Nucleus accumbens (tissue), 56 donors: ENCODE measurements at places on chromosomes 4 and X.

DNA sequence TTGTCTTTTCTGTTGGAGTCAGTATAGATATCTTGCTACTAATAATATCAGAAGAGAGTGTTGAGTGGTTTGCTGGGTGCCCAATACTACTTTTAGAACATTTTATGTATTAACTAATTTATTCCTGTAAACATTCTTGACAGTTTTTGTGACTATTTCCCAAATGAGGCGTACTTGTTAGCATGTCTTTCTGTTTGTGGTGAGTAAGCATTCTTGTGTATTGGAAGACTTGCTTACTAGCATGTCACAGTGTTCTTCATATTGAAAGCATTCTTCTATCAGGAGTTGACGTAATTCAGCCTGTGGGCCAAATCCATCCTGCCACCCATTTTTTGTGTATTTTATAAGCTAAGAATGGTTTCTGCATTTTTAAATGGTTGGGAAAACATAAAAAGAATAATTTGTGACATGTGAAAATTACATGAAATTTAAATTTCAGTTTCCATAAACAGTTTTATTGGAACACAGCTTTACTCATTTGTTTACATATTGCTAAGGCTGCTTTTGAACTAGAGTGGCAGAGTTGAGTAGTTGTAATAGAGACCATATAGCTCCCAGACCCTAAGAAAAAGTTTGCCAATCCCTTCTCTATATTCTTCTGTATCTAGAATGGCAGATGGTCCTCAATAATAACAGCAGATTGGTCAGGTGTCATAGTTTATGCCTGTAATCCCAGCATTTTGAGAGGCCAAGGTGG lies 20.4 kb downstream of the REPS2 start:
- no peak for DNase-seq

DNA sequence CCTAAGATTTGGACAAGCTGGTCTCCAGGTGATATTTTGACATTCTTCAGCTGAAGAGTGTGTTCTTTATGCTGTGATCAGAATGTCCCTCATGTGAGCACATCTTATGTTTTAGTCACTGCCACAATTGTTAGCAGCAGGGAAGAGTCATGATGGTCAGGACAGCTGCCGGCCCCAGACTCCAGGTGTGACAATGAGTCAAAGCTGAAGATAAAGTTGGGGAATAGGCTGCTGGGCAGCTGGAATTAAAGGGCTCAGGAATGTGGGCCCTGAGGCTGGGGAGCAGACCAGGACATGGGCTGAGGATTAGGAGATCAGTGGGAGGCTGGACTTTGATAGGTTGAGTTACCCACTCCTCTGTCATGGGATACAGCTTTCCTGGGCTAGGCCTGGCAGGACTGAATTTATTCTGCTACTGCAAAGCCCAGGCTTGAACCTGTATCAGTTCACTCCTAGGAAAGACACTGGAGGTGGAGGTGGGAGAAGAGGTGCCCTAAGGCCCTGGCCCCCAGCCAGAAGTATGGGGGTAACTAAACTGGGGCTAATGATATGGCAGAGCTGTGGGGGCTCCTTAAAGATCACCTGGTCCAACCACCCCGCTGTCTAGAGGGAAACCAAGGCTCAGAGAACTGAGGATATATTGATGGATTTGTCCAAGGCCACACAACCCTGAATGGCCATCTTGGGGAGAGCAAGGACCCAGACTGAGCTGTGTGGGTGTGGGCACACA lies 119.5 kb downstream of the PJA1 start:
- no peak for DNase-seq

GRCh38 chr4:107993969-107994368 lies 4.3 kb downstream of the HADH start:
- DNase-seq: no peak

GRCh38 chr4:2483237-2483636 lies 14.3 kb downstream of the RNF4 start:
- no peak for DNase-seq
